ENCODE measurements at places on chromosomes 2 and 18. TPM values are rescaled to one million over a fixed set of nuclear protein-coding genes. Genes with fewer than 3 reads are reported as not detected.
A peak's percentile ranks its signal among the peaks of the same experiment; 100 is the strongest.

The PLGLB2 gene
- 1.2 TPM for total RNA-seq

The KCNG2 gene
- 0.27 TPM for total RNA-seq

The FEV gene
- not detected for total RNA-seq

The RFX8 gene
- total RNA-seq: not detected

The NAT8 gene
- not detected for total RNA-seq

GRCh38 chr18:22182884-22183697 lies 13.7 kb downstream of the GATA6 start:
- H3K27ac ChIP-seq: no peak overlapping the region
- no peaks in the 10 kb centered on the region for H3K4me1 ChIP-seq
- no peak overlapping the region for H3K4me3 ChIP-seq
- DNase-seq: no peak
- H3K27me3 ChIP-seq: no peaks in the 10 kb centered on the region

DNA sequence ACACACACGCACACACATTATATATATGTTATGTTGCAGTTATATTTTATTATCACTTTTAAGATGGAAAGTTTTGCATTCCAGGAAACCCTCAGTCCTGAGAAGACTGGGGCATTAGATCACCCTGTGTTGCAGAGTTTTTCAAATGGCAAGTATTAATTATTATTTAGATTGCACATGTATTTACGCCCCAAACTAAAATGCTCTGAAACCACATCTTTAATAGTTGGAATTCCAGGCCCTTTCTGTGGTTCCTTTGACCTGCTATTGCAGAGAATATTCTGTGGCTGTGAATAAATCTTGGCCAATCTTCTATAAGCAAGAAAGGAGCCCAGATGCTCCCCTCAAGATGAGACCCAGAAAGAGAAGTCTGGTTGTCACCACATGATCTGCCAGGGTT lies 427.0 kb upstream of the TNP1 start:
- H3K36me3 ChIP-seq: no peaks in the 10 kb centered on the region
- H3K4me3 ChIP-seq: no peak overlapping the region
- H3K27me3 ChIP-seq: no peaks in the 10 kb centered on the region

GRCh38 chr2:177489719-177490301 lies 97.2 kb downstream of the AGPS start:
- no peaks in the 10 kb centered on the region for H3K27me3 ChIP-seq
- peaks cover 15% of the 10 kb centered on the region for H3K36me3 ChIP-seq
- H3K4me3 ChIP-seq: no peak overlapping the region
- no peaks in the 10 kb centered on the region for H3K4me1 ChIP-seq

- peaks cover 8% of the 10 kb centered on the region for H3K4me1 ChIP-seq
- no peaks in the 10 kb centered on the region for H3K36me3 ChIP-seq
- peak; percentile 12 for DNase-seq
- H3K27me3 ChIP-seq: no peaks in the 10 kb centered on the region
- no peak overlapping the region for H3K4me3 ChIP-seq
These were observed 155.6 kb upstream of the GLI2 start for GRCh38 chr2:120579916-120580685.

DNA sequence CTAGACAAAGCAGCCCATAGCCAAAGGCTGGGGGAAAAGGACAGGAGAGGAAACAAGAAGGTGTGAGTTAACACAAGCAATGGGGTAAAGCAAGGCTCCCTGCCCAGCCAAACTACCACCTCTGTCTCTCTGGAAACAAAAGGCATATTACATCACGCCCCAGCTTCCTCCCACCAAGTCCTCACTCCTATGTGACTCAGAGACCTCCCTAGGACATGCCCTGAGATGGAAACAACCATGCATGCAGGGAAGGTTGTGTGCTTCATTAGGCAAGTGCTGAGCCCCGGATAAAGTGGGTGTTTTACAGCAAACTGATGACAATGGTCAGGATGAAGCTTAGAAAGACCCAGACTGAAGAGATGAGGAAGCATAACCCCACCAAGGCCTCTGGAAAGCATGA lies 9.0 kb upstream of the ATRAID start:
- H3K36me3 ChIP-seq: peaks cover 21% of the 10 kb centered on the region
- no peaks in the 10 kb centered on the region for H3K4me1 ChIP-seq
- DNase-seq: no peak
- H3K27ac ChIP-seq: no peak overlapping the region

DNA sequence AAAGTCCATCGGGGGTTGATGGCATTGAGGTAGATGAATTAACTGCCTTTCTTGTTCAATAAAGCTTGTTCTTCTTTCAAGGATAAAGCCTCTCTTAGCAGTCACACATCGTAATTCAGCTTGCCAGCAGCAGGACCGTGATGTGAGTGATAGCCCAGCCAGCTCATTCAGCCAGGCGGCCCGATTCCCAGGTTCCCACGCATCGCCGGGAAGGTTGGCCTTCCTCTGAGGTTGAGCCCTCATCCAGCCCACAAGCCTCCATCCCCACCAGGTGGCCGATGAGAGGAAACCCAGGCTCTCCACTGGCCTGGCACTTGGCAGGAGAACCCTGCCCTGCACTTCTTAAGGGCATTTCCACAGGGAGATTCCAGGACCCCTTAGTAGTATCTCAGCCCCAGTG lies 4.7 kb downstream of the AGAP1 start:
- no peak overlapping the region for H3K27ac ChIP-seq
- no peak for DNase-seq

DNA sequence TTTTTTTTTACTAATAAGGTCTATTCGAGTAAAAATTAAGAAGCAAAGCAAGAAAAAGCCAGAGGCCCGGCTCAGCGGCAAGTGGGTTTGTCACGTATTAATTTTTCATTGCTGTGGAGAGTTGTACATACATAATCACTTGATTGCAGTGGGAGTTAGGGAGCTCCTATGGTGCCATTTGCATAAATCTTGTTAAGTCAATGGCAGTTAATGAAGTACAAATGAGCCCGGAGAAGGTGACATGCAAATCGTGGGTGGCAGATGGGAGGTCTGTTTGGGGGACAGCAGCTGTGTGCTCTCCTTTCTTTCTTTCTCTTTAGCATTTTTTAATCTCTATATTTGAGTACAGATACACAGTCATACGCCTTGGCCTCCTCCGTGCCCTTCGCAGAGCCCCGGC lies 317.0 kb downstream of the AGAP1 start:
- no peak overlapping the region for H3K27ac ChIP-seq
- H3K4me3 ChIP-seq: no peak overlapping the region
- no peak for DNase-seq

- no peaks in the 10 kb centered on the region for H3K27me3 ChIP-seq
- H3K4me3 ChIP-seq: no peak overlapping the region
- H3K27ac ChIP-seq: no peak overlapping the region
- no peaks in the 10 kb centered on the region for H3K4me1 ChIP-seq
These were observed 89.6 kb upstream of the PKDCC start for GRCh38 chr2:41958251-41958650.

GRCh38 chr2:22995576-22995975 lies 389.4 kb upstream of the KLHL29 start:
- no peaks in the 10 kb centered on the region for H3K36me3 ChIP-seq
- no peak overlapping the region for H3K27ac ChIP-seq

DNA sequence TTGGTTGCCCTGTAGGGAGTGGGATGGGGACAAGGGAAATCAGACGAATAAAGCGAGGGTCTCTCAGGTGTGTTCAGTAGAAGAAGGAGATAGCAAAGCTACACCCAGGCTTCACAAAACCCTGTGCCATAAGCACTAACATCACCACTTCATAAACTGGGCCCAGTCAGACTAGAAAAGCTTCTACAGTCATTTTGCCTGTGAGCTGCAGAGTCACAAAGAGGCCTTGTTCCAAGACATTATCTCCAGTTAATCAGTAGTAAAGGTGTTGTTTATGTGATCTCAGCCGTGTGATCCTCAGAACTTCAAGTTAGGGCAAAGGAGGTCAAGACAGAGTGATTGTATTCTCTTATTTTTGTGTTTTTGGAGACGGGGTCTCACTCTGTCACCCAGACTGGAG lies 148.0 kb downstream of the GALR1 start:
- no peak overlapping the region for H3K4me3 ChIP-seq
- DNase-seq: no peak
- H3K27me3 ChIP-seq: no peaks in the 10 kb centered on the region
- H3K27ac ChIP-seq: no peak overlapping the region

DNA sequence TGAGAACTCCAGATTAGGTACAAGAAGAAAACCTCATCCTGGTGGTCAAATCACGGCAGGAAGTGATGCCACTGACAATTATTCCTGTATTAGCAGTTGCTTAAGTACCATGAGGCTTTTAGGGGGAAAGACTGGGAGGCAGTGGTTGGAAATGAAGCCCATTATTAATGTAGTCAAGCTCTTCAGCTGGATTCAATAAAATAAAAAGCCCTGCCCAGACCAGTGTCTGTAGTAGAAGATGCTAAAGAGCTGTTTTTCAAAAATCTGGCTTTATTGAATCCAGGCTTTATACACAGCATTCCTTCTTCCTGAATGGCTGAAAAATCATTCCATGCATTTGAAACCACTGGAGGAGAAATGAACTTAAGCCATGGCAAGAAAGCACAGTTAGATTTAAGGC lies 155.2 kb downstream of the BCL2 start:
- no peaks in the 10 kb centered on the region for H3K36me3 ChIP-seq
- no peaks in the 10 kb centered on the region for H3K27me3 ChIP-seq
- peaks cover 28% of the 10 kb centered on the region for H3K4me1 ChIP-seq
- DNase-seq: no peak
- H3K4me3 ChIP-seq: no peak overlapping the region
- H3K27ac ChIP-seq: no peak overlapping the region

DNA sequence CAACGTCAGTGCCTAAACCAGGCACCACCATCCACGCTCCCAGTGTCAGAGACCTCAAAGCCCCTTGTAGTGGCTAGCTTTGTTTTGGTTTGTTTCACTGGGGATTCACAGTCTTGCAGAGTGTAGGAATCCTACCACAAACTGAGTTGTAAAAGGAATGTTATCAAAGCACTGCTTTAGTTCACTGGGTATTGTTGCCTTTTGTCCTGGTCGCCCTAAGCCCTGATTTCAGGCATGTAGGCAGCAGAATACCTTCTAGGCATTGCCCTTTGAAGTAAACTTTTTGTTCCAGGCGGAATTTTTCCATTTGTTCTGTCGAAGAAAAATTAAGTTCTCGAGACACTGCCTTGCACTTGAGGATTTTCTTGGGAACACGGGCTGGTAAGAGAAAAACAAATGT lies 29.4 kb downstream of the PTMA start:
- no peaks in the 10 kb centered on the region for H3K27me3 ChIP-seq
- DNase-seq: no peak
- peaks cover 38% of the 10 kb centered on the region for H3K36me3 ChIP-seq
- no peak overlapping the region for H3K27ac ChIP-seq
- H3K4me1 ChIP-seq: no peaks in the 10 kb centered on the region

GRCh38 chr2:10229462-10230099 lies 73.1 kb upstream of the HPCAL1 start:
- no peaks in the 10 kb centered on the region for H3K4me1 ChIP-seq
- DNase-seq: no peak
- no peaks in the 10 kb centered on the region for H3K36me3 ChIP-seq
- no peak overlapping the region for H3K4me3 ChIP-seq
- H3K27ac ChIP-seq: no peak overlapping the region
